ENCODE measurements at places on chromosomes 12 and 14. TPM values are rescaled to one million over a fixed set of nuclear protein-coding genes. Genes with fewer than 3 reads are reported as not detected.

C12orf43 gene
- total RNA-seq, result 15.1 TPM

OAS2 gene
- 0.64 TPM for total RNA-seq

DNA sequence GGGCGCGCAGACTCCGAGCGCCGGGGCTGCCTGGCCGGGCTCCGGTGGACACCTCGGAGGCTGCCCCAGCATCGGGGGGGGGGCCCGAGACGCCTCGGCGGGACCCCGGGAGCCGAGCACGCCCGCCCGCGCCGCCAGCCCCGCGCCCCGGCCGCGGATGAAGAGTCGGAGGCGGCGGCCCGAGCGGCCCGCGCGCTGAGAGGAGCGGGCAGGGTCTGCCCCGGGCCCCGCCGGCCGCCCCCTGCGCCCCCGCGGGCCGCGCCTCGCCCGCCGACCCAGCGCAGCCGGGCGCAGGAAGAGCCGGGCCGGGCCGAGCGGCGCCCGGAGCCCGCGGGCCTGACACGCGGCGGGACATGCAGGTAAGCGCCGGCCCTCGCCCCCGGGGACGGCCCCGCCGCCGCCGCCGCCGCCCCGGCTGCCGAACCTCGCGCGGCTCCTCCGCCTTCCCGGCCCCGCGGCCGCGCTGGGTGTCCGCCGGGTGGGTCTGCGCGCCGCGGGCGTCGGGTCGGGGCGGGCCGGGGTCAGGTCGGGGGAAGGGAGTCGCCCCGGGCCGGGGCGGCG lies 63.7 kb downstream of the FBXL14 start:
- DNase-seq, result no peak

DNA sequence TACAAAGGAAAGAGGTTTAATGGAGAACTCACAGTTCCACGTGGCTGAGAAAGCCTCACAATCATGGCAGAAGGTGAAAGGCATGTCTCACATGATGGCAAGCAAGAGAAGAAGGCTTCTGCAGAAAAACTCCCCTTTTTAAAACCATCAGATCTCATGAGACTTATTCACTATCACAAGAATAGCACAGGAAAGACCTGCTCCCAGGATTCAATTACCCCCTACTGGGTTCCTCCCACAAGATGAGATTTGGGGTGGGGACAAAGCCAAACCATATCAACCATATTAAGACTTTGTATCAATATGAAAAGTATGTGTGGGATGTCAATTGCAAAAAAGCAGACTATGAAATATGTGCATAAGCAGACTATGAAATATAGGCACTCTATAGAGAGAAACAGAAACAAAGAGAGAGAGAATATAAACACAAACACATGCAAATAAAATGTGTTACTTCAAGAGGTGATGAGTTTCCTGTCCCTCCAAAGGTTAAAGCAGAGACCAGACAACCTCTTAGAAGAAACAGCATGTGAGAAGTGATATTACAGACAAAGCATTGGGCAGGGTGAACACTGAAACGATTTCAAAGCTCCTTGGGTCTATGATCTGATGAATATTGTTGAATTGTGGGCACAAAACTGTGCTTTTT lies 151.2 kb upstream of the KRR1 start:
- no peak for DNase-seq

DNA sequence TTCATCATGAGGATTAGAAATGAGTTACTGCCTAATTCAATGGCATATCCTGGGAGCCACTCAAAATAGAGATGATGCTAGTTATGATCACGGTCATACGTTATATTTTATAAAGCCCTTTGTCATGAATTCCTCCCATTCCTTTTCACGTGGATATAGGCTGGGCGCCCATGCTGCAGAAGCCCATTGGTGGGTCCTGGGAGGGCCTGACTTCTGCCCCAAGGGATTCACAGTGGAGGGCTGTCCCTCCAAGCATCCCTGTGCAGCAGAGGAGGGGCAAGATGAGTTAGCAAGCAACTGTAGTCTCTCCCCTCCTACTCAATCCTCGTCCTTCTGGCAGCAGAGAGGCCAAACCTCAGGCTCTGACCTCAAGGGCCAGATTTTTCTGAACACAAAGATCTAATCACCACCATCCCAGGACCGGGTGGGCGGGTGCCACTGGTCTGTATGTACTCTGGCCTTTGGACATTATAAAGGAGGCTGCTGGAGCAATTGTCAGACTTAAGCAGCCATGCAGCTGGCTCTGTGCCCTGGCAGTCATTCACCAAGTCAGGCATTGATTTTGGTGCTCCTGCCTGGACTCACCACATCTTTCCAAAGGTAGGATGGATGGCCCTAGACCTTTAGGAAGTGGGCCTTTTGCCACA lies 8.6 kb downstream of the GLTP start:
- DNase-seq, result no peak

GRCh38 chr12:132109741-132110140 lies 34.4 kb downstream of the DDX51 start:
- no peak for DNase-seq

- DNase-seq, result no peak
Measured at GRCh38 chr12:130909111-130909510, 37.2 kb downstream of the RAN start.

GRCh38 chr14:95697764-95698163 lies 11.5 kb downstream of the TCL1B start:
- no peak for DNase-seq
